ENCODE measurements at places on chromosomes 1 and 21.

DNA sequence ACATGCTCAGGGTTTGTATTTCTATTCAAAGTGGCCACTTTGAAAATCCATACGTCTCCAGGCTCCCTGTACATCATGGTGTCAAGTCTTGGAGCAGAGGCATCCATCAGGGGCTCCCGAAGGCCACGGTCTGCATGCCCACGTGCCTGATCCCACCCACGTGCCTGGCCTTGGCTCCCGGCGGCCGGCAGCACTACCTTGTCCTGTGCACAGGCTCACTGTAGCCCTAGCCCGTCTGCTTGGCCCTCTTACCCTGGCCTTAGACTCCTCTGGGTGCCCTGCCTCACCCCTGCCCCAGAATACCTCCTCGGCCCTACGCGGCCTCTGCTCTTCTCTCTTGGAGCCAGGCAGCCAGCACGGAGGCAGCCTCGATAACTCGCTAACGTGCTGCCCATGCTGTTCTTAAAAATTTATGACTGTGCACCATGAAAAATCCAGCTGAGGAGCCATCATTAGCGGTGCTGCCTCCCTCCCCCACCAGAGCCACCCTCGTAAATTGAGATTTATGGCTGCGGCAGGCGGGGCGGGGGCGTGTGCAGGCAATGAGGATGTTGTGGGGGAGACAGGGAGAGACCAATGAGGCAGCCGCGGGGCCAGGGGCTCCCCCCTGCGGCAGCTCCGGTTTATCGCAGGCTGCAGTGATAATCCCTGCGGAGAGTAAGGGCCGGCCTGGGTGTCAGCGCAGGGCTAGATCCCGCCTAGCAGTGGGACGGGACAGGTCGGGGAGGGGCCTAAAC lies 24.6 kb downstream of the DMAP1 start:
- no peak for DNase-seq

DNA sequence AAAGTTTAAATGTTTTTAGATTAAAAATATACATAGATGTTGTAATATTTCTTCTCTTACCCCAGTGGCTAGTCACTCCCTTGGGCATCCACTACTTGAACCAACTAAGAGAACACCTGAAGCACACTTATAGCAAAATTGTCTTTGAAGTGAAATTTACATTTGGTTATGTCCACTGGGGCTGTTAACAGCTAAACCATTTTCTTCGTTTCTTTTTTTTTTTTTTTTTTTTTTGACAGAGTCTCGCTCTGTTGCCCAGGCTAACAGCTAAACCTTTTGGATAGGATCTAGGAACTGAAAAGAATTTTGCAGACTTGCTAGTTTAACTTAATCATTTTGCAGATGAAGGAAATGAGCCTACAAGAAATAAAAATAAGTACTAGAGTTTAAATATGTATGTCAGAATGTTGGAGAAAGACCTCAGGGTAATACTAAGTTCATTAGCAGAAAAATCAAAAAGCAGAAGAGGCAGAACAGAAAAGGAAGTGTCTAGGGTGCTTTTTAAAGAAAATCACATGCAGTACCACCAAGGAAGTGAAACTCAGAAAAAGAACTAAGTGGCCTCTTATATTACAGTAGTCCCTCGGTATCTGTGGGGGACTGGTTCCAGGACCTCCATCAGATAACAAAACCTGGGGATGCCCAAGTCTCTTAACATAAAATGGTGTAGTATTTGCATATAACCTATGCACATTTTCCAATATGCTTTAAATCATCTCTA lies 11.8 kb downstream of the DRAM2 start:
- no peak for DNase-seq

GRCh38 chr1:25989440-25990234 lies 8.2 kb downstream of the PAFAH2 start:
- no peak for DNase-seq

- DNase-seq, result no peak
Observed at GRCh38 chr1:93681101-93681988, at the start of gene BCAR3. TSS of gene BCAR3 (minus strand) at chr1:93681837. CDS start at chr1:93674930, 6,907 bp downstream.

DNA sequence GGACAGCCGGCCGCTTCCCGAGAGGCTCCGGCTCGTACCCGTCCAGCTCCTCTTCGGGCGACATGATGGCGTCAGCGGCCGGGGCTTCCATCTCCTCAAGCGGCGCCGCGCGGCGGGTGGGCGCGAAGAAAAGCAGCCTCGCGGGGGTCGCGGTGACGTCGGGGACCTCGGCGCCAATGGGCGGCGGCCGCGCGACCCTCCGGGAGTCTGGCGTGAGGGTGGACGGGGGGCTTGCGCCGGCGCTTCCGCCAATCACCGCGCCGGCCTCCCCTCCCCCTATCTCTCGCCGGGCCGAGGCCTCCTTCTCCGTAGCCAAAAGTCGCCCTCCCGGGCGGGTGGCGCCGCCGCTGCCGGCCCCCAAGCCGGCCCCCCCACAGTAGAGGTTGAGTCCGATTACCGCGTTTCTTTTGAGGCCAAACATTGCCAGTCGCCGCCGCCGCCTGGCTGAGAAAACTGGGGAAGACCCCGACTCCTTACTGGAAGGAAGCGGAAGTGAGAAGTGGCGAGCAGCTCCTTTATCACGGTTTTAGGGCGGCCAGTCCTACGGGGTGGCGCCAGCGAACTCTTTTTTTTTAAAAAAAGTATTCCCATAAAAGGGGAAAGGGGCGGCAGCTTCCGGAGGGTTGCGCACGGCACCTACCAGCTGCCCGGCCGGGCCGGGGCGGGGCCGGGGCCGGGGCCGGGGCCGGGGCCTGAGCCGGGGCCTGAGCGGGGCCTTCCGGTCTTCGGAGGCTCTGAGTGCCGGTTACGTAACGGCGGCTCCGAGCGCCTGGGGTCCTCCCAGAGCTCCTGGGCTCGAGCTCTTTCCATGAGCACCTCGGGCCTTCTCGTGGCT lies at the start of gene MCL1:
Gene MCL1, minus strand, starts transcription at position 501 of the 835 bp plus-strand sequence. Its CDS starts 80 bp downstream, at position 421.
- peak; percentile 84 for DNase-seq

DNA sequence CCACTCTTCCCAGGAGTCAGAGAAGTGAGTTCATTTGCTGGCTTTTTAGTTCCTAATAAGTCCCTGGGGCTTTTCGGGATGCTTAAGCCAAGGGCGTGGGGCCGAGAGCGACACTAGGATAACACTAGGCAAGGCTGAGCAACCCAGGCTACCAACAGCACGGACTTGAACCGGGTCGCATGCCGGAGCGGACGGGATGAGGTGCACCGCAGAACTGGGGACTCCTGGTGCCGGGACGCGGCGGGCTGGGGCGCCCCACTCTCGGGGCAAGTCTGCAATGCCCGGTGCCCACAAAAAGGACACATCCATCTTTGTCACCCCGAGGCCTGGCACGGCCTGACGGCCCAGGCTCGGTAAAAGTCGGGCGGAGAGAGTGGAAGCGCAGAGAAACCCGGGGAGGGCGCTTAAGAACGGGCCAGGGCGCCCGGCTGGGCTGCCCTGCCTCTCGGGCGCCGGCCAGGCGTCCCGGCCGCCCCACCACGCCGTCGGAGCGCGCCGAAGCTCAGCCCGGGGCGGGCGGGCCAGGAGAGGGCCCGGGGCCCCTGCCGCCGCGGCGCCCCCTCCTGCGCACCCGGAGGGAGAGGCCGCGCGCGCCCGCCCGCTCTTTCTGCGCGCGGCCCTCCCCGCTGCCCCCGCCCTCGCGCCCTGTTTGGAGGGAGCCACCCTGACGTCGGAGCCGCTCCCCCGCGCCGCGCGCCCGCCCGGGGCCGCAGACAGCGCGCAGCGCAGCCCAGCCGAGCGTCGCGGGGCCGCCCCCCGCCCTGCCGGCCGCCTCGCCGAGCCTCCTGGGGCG lies at the start of gene NBL1:
Gene NBL1, plus strand, starts transcription at position 710 of the 793 bp plus-strand sequence. CDS start 10,720 bp downstream, outside the sequence.
- peak; percentile 69 for DNase-seq

DNA sequence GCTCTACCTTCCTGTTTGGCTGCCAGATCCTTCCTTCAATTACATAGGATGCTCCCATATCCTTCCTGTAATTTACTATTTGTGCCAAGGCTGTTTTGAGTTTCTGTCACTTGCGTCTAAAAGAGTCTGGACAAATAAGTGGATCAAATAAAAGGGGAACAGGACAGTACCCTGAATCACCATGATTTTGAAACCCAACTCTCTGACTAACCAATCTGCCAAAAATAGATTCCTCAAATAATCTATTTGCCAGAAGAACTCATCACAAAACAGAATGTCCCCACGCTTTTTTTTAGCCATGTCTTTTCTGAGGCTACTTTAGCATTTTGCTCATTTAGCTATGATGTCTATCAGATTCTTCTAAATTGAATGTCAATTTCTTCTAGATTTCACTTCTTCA lies 392.6 kb downstream of the NTNG1 start:
- DNase-seq, result no peak

DNA sequence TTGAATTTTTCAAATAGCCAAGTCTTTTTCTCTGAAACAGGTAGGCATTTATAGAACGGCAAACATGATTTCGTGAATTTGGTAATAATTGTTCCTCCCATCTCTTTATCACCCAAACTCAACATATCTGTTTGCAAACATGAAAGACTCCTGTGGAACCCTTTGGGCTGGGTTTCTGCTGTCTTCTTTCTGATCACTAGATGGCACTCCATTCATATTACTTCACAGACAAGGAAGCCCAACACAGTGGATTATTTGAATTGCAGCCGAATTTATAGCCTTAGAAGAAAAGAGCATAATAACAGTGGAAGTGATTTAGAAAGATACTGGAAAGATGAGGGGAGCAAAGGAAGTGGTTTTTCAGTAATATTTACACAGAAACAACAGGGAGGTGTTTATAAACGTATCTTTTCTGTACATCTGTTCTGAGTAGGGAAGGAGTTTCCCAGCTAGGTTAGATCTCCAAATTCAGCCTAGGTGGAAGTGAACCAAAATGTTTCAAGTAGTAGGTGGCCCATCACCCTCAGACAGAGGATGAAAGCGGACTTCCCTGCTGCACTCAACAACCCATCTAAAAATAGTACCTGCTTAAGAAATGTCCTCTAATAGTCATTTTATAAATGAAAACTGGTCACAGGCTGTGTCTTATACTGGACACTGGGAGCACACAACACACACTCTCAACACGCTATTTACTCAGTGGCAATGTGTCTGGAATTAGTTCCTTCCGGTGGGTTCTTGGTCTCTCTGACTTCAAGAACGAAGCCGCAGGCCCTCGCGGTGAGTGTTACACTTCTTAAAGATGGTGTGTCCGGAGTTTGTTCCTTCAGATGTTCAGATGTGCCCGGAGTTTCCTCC lies 67.6 kb downstream of the MAP3K21 start:
- DNase-seq, result no peak

GRCh38 chr1:167514288-167514687 lies 4.0 kb downstream of the CD247 start:
- no peak for DNase-seq

DNA sequence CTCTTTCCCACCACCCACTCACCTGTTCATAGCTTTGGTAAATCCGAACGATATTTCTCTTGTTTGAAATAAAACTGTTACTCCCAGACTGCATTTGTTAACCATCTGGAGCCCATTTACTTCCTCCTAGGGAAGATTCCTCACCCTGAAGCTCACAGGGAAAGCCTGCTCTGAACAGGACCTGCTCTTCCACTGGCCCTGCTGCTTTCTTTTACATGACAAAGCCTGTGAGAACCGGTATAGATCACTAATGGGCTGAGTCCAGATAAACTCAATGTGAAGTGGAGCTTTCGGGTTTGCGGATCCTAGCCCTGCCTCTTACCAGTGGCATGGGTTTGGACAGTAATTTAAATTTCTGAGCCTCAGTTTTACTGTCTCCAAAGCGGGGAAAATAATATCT lies 45.2 kb downstream of the FAM163A start:
- no peak for DNase-seq

- no peak for DNase-seq
Observed at GRCh38 chr21:26946744-26947446, 20.0 kb downstream of the ADAMTS5 start.

GRCh38 chr1:7592120-7592798 lies 178.8 kb upstream of the VAMP3 start:
- DNase-seq, result no peak

- no peak for DNase-seq
Observed at GRCh38 chr1:51154776-51155175, 52.7 kb downstream of the C1orf185 start.

- DNase-seq, result no peak
Observed at GRCh38 chr1:111879081-111879480, 110.4 kb downstream of the KCND3 start.

DNA sequence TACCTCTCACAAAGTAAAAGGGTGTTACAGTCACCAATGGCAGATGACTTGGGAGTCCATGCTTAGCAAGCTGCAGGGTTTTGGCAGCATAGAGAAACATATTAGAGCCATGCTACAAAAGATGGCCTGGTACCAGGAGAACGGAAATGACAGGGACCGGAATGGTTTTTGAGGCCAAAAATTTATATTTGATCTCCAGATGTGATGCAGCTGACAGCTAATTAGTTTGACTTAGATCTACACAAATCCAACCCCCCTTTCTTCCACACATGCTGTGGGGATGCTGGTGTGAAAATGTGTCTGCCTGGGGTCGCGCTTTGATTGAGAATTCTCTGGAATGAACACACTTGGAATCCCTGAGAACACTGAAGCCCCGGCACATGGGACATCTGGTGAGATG lies 26.5 kb downstream of the SYF2 start:
- no peak for DNase-seq

DNA sequence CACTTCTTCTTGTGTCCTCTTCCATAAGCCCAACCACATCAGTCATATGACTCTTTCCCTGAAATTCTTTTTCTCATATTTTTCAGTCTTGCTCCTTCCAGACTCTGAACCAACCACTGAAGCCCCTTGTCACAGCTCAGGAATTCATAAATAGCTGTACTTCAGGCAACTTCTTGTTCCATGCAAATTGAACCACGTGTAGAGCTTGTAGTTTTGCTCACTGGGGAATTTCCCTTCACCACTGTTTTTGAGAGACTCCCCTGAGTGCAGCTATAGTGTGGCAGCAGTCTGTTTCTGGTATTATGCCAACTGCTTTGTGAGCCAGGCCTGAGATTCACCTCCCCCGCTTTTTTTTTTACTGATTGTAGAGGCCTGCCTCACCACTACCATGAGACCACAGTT lies 150.3 kb upstream of the SPAG17 start:
- DNase-seq, result no peak

DNA sequence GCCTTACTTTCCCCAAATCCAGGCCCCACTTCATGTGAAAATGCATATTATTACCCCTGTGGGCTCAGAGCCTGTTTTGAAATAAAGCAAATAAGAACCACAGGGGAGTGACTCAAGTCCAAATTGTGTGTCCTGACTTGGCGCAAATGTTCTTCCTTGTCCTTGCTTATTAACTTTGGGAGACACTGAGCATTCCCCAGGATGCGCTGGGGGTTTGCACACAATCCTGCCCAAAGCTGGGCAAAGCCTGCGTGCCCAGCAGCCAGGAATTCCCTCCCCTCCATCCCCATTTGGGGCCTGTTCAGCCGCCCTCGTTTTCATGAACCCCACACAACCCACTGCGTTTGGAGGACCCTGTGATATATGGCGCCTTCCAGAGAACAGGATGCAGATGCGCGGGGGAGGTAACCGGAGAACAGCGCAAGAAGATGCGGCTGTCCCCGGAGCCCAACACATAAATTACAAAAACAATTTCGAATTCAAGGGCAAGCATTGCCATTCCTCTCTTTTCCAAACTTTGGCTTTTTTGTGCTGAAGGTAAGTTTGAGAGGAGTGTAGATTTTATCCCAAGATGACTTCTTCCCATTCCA lies 42.4 kb upstream of the CLDN14 start:
- no peak for DNase-seq
